NCI-H526 treated with DMSO at 0.1 percent for 48 hours (cell line): ENCODE measurements at places on chromosomes 11 and 22.
A peak's percentile ranks its signal among the peaks of the same experiment; 100 is the strongest.

DNA sequence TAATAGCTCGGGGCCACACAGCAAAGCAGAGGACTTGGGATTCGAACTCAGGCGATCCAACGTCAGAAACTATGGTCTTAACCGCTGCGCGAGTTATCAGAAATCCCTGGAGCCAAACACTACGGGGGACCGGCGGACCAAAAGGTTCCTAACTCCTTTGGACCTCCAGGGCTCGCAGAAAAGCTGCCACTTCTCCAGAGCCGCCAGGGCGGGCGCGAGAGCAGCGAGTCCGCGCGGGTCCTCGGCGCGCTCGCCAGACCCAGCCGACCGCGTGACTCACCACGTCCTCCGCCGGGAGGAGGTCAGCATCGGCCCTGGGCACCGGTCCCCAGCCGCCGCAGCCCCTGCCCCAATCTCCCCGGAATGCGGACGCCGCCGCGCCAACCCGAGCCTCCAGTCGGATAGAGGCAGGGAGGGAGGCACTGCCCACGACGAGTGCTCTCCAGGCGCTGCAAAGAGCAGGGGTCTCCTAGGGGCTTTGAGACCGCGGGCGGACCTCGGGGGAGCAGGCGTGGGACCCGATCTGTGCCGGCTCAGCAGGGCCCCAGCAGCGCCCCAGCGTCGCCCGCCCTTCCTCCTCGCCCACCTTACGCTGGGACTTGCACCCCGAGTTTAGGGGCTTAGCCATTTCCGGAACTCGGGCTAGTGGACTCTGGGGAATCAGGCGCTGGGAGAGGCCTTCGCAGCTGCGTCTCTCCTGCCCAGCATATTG is 6.2 kb upstream of the ALX4 start:
- DNase-seq: no peak

DNA sequence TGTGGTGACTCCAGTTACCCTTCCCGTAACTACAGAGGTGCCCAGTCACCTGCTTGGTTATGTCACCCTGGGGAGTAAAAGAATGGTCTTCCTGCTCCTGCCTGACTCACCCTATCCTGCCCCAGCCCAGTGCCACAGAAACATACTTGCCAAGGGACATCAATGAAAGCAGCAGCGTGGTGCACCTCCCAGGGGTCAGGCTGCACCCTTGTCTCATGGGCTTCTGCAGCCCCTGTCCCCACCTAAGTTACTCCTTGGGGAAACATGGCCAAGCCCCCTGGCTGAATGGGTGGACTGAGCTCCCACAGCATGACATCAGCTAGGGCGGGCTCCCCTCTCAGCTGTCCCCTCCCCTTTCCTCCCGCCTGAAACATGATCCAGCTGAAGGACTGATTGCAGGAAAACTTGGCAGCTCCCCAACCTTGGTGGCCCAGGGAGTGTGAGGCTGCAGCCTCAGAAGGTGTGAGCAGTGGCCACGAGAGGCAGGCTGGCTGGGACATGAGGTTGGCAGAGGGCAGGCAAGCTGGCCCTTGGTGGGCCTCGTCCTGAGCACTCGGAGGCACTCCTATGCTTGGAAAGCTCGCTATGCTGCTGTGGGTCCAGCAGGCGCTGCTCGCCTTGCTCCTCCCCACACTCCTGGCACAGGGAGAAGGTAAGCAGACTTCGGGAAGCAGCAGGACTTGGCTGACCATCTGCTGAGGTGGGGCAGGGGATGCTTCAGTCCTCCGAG is at the start of gene HTR3A:
Gene HTR3A, plus strand, starts transcription at position 368 of the 730 bp plus-strand sequence. Its CDS starts 218 bp downstream, at position 586.
- DNase-seq: peak; percentile 73

- DNase-seq: no peak
Measured at GRCh38 chr11:35127619-35128018, 11.4 kb upstream of the CD44 start.

DNA sequence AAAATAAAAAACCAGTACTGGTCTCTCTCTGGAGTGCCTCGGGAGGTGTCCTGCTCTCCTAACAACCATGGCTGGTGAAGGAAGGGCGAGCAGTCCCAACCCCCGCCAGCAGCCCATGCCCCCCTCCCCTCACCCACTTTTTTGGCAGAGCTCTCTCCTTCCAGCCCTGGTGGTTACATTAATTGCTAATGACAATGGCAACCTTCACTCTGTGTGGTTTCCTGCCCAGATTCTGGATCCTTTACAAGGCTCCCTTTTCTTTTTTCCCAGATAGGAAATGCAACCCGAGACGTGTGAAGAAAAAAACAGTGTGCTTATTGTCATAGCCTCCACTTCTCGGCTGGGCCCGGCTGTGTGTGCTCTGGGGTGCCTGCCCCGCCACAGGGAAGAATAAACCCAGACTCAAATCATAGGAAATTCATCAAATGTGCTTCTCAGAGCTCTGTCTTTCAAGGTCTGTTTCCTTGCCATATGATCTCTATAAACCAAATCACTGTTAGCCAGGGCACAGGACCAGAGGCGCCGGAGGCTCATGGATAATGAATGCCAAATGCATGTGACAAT is 513.0 kb downstream of the SOX6 start:
- DNase-seq: no peak
